NCI-H187 (cell line): ENCODE measurements at places on chromosomes 4 and X.

DNA sequence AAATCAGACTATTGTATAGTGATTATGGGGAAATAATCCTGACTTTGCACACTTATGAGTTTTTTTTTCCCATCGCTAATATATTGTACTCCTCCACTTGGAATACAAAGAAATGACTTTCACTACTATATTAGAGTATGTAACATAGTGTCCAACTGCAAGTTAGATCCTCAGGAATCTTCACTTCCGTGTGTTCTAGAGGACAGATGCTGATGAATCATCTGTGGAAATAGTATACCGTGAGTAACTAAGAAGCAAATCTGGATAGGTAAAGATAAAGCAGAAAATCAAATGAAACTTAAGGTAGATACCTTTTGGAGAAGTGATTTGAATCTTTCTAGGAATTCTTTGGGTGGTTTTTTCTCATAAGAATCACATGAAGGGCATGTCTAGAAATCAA is 8.3 kb downstream of the IL21 start:
- DNase-seq = no peak

- no peak for DNase-seq
Observed at GRCh38 chrX:1468250-1468772, 15.6 kb upstream of the ASMTL start.

GRCh38 chr4:26884026-26884425 is 23.4 kb downstream of the STIM2 start:
- DNase-seq = no peak

- no peak for DNase-seq
Observed at GRCh38 chr4:7806338-7807090, 133.1 kb downstream of the AFAP1 start.

- no peak for DNase-seq
Observed at GRCh38 chr4:76663824-76664223, 228.8 kb downstream of the SHROOM3 start.

GRCh38 chrX:20144491-20144890 is 2.9 kb upstream of the EIF1AX start:
- no peak for DNase-seq

GRCh38 chrX:55488593-55489313 is 895 bp downstream of the USP51 start:
- DNase-seq = peak; percentile 6

GRCh38 chr4:148112231-148112982 is 329.8 kb downstream of the NR3C2 start:
- no peak for DNase-seq

- DNase-seq = peak; percentile 19
Observed at GRCh38 chr4:5125321-5125720, 74.0 kb downstream of the STK32B start.

DNA sequence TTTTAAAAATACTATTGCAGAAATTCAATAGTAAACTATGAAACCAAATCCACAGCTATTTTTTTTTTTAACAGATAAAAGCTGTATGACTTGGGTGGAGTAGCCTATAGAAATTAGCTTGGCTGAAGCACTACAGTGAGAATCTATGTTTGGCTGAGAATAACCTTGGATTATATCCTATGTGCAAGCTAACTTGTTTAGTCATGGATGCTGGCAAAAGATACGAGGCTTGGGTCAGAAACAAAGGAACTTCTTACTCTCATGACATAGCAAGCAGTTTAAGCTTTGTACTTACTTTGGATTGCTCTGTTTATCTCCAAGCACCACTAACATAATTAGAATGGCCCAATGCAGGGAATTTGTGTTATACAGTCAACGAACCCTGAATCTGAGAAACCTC is 119.2 kb upstream of the GRID2 start:
- DNase-seq = no peak
